BJ (cell line): ENCODE measurements at places on chromosomes 3 and 15.

- DNase-seq, result no peak
Measured at GRCh38 chr3:105094588-105094987, 272.1 kb upstream of the ALCAM start.

GRCh38 chr3:134404366-134404885, 30.2 kb upstream of the AMOTL2 start:
- no peak for DNase-seq

DNA sequence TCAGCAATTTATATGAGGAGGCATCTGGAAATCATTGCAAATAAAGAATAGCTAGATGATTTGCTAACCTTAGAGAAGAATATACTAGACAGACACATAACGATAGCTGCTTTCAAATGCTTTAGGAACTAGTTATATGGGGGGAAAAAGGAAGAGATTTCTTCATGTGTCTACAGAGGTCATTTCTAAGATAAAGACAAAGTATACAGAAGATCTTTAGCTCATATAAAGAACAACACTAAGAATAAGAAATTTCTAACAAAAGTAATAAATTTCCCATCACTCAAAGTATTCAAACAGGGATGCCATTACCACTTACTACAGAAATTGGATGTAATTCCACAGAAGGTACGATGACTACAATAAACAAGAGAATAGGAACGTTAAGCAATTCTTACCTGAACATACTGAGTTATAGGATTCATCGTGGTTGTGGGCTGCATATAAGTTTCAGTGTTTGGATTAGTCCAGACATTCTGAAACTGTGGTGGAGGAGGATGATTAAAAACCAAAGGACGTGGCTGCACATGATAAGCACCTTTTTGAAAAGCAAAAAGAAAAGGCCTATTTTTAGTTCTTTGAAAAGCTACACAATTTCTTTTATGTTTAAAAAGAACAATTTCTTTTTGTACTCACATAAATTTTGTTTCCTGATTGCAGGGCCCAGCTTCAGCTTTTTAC, 8.7 kb downstream of the DAZL start:
- no peak for DNase-seq

DNA sequence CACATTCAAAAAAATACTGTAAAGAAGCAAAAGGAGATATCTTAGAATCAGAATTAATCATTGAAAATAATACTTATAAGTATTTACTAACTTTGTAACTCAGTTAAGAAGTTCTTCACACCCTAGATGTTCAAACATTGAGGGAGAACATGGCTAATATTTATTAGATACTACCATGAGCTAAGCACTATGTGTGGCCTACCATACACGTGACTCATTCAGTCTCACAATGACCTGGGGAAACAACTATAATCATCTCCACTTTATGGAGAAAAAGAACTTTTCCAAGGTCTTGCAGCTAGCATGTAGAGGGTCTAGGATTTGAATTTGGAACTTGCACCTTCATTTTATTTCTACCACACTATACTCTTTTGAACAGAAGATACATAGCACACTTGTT, 361.9 kb upstream of the CFAP20DC start:
- no peak for DNase-seq

DNA sequence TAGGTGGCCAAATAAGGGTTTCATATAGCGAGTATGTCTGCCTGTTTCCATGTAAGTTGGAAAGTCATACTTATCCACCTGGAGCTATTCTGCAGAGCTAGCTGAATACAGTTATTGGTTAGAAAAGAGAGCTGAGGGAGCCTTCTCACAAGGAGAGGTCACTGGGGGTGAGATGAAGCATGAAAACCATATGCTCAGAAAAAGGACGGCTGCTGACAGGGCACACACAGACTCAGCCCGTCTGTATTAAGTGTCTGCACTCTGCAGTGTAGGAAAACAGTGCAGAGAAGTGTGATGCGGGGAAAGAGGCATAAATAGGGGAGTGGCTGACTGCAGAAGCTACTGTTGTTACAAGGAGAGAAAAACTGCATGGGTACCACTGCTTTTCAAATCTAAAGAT, 58.2 kb downstream of the C3orf70 start:
- DNase-seq, result no peak

DNA sequence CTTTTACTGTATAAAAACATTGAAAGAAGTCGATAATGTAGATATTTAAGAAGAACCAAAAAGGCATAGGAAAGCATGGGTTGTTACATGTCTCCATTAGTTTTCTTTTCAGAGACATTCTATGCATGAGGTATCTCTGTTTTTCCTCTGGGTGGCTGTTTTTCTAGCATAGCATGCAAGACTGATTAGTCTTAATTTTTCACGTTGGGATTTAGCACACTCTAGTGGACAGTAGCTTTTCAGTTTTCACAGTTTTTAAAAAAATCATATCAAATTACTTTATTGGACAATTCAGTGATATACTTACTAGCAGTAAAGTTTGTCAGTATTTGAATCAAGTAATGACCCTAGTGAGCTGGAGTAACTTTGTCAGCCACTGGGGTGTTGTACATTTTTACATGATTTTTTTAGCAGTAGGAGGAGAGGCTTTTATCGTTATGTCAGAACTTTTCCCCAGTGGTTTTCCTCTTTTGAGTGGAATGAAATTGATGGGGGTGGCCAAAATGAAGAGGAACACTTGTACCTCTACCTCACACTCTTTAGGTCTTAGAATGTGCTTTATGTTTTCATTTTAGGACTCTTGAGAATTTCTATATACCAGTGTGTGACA, 57.2 kb downstream of the SEC22A start:
- DNase-seq, result no peak

DNA sequence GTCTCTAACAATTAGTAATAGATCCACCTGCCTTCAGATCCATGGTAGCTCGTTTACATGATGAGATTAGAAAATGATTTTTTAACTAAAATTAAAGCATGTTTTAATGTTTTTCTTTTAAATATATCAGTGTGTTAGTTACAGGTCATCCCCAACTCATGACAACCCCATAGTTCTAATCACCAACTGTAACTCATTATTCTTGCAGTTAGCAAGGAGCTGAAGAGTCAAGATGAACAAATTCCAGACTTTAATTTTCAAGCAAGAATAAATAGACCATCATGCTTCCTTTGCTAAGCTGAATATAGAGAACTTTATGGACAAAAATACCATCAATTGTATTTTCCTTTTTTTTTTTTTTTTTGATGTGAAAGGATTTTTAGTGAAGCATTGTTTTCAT, 101.1 kb downstream of the TOP2B start:
- DNase-seq, result no peak

GRCh38 chr15:101126618-101127505, 125.0 kb downstream of the CHSY1 start:
- DNase-seq, result no peak

DNA sequence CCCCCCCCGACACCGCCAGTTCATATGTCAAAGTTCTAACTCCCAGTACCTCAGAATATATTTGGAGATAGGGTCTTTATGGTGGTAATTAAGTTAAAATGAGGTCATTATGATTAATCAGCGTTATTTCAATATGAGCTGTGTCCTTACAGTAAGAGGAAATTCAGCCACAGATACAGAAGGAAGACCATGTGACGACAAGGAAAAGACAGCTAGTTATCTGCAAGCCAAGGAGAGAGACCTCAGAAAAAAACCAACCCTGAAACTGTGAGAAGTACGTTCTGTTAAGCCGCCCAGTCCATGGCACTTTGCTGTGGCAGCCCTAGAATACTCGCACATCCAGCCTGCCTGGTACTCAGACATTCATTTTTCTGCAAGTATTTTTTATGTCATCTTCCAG, 62.3 kb upstream of the ARL8B start:
- no peak for DNase-seq

- no peak for DNase-seq
Measured at GRCh38 chr15:60351066-60351465, 46.7 kb downstream of the ANXA2 start.

- no peak for DNase-seq
Measured at GRCh38 chr15:47398132-47398531, 319.2 kb upstream of the SEMA6D start.

- DNase-seq, result peak; percentile 58
Measured at GRCh38 chr3:156477323-156477722, 77.6 kb downstream of the SSR3 start.

- DNase-seq, result no peak
Measured at GRCh38 chr3:113968986-113969385, 21.2 kb downstream of the ZDHHC23 start.

GRCh38 chr3:158774965-158775364, 26.9 kb upstream of the MFSD1 start:
- DNase-seq, result no peak

DNA sequence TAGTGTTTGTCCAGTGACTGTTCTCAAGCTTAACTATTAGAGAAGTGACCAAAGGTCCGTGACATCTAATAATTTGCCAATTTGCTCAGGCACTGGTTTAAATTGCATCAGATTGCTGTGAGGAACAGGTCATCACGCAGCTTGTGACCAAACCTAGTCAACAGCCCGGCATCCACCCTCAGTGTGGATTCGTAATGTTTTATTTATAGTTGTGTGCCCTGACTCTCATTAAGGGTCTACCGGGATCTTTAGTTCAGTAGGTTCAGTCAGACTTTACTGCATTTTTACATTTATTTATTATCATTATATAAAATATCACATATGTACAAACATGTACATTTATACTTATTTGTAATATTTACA, 46.4 kb upstream of the PGPEP1L start:
- DNase-seq, result no peak

GRCh38 chr3:73762855-73763254, 138.1 kb upstream of the PDZRN3 start:
- no peak for DNase-seq

- DNase-seq, result no peak
Measured at GRCh38 chr15:66459818-66460615, 37.5 kb downstream of the SNAPC5 start.

GRCh38 chr3:45688194-45688881, 858 bp upstream of the SACM1L start:
- DNase-seq, result no peak

- DNase-seq, result no peak
Measured at GRCh38 chr3:42975456-42975855, 3.7 kb upstream of the GASK1A start.

- DNase-seq, result no peak
Measured at GRCh38 chr15:63075015-63075983, 32.8 kb downstream of the TPM1 start.

DNA sequence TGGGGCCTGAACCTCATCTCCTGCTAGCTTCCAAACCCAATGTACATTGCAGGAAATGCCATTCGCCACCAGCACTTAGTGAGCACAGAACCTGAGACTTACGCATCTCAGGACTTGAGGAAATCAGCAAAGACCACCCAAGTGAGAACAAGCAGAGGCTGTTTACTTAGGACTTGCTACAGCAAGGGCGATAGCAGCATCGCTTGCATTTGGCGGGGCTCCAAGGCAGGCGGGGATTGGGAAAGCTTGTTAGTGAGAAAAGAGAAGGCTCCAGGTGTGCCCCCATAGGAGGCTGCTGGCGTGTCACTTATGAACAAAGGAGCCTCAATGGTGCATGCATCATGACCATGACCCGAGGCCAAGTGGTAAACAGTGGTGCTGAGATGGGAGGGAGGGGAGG, 19.7 kb downstream of the SLC6A20 start:
- DNase-seq, result no peak

GRCh38 chr3:14899993-14900618, 47.3 kb upstream of the NR2C2 start:
- DNase-seq, result no peak

DNA sequence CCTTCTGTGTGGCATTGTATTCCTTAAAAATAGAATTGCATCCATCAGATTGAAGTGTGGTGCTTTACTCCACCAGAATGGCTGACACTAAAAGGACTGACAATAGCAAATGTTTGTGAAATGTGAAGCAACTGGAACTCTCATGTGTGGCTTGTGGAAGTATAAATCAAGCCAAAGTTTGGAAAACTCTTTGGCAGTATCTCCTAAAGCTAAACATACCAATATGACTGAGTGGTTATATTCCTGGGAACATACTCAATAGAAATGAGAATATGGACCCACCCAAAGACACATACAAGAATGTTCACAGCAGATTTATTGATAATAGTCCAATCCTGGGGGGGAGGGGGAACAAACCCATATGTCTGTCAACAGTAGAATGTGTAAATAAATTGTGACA, 87.1 kb downstream of the RARB start:
- DNase-seq, result no peak

DNA sequence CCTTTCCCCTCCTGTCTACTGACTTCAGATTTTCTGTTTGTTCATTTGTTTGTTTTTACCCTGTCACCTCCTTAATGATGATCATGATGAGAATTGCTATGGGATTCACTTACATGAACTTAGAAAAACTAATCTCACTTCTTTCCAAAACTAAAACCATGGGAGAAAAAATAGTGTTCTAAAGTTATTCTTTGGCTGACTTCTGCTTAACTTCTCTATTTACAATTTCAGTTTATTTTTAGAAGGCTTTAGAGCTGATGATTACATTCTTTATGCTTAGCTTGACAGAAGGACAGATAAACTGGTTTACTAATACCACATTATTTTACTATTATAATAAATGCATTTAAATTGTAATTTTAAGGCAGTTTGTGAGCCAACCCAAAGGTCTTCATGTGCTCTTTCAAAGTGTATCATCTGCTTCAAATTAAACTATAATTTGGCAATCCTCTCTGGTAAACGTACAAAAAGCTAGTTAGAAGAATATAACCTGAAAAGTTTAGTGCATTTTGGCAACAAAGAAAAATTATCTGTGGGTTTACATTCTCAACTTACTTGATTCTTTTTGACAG, 676.8 kb upstream of the UBE2E2 start:
- DNase-seq, result no peak

DNA sequence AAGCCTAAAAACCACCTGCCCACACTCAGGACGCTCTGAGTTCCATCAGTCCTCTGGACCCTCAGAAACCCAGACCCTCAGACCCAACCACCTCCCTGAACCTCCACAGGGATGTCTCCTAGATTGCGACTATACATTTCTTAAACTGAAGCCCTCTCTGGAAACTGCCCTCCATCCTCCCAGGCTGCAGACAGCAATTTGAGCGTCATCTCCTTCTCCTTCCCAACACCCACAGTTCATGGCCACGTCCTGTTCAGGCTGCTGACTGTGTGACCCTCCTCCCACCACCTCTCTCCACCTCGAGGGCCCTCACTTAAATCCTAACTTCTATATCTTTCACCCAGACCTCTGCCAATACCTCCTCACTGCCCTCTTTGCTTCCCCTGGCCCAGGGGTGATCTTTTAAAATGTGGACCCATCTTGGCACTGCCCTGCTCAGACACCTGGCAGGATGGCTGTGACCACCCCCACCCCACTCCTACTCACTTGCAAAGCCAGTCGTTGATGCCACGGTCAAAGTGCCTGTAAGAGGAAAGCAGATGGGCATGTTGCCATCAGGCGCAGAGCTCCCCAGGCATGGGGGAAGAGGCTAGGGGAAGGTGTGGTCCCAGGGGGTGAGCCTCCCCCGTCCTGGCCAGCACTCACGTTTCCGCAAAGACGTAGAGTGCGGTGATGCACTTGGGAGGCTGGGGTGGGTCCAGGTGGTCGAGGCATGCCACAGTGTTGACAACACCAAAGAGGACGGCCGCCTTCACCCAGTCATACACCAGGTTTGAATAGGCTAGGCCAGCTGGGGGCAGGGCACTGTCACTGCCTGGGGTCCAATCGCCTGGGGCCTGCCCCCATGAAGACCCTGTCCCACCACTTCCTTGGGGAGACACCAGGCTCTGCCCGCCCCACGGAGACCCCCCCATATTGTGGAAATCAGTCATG, 6.0 kb downstream of the HHATL start:
- no peak for DNase-seq

- DNase-seq, result no peak
Measured at GRCh38 chr3:143450632-143451031, 331.1 kb downstream of the CHST2 start.

GRCh38 chr3:128537091-128537703, 44.2 kb upstream of the GATA2 start:
- no peak for DNase-seq

- DNase-seq, result no peak
Measured at GRCh38 chr3:126552688-126553283, 5.9 kb downstream of the C3orf22 start.
